ENCODE measurements at places on chromosomes 16 and 17. TPM values are rescaled to one million over a fixed set of nuclear protein-coding genes. Genes with fewer than 3 reads are reported as not detected.

DNA sequence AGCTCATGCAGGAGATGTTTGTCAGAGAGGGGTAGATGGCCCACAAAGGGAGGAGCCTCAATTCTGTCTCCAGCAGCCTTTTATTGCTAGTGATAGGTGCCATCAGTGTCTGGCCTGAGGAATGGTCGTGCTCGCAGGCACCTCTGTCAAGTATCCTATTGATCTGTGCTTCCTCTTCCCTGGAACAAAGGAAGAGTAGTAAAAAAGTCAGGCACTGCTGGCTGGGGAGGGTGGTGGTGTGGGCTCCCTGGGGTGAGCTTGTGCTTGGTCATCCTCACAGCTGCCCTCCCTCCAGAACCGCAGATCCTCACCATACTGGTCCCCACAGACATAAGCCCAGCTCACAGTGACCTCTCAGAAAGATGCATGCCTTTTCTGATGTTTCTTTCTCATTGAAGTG, 15.0 kb upstream of the SALL1 start:
- DNase-seq, result no peak

GRCh38 chr17:1124896-1125787, 54.6 kb downstream of the ABR start:
- DNase-seq, result no peak

GRCh38 chr16:88566158-88566557, 4.0 kb upstream of the ZC3H18 start:
- peak; percentile 33 for DNase-seq

DNA sequence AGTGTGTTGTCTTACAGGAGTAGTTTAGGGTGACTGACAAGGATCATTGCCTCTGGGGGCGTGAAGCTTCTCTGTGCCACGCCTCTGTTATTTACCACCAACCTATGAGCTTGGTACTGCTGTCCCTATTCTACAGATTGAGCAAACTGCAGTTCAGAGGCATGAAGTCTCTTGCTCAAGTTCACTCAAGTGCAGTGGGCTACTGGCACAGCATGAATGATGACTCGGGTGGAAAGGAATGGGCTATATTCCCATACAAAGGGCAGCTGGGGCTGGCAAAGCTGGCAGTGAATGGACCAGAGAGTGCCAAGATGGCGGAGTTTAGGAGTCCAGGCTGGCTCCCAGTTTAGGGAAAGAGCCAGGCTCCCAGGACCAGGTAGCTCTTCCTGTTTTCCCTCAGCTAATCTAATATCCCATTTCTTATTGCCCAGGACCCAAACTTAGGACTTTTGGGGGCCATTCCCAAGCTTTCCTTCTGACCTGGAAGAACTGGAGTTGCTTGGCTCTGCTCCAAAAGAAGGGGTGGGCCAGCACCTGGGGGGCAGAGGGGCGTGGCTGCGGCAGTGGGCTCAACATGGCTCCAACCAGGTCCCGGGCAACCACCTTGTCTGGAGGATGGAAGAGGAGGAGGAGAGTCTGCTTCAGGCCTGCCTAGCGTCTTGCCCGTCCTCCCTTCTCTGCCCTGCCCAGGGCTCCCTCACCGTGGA, 12.9 kb downstream of the PLK1 start:
- peak; percentile 35 for DNase-seq

- DNase-seq, result no peak
Measured at GRCh38 chr16:8716592-8716991, 42.2 kb downstream of the ABAT start.

The ACAP1 gene
- total RNA-seq, result 1.4 TPM

The SNRNP25 gene
- total RNA-seq, result 70.3 TPM

DNA sequence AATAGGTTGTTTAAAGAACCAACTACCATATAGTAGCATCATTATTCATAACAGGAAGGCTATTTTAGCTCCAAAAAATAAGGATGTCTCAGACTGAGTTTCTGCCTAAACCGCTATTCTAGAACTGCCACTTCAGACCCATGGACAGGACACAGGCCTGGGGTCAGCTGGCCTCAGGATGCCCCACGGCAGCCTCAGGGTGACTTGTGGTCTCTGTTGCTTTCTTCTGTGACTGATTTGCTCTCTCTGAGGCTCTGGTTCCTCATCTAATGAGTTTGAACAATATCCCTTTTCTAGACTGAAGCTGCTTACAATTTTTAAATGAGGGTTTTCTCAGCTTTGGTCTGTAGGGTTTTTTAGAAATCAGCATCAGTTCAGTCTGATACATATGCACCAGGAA, 31.8 kb upstream of the IRF8 start:
- no peak for DNase-seq

DNA sequence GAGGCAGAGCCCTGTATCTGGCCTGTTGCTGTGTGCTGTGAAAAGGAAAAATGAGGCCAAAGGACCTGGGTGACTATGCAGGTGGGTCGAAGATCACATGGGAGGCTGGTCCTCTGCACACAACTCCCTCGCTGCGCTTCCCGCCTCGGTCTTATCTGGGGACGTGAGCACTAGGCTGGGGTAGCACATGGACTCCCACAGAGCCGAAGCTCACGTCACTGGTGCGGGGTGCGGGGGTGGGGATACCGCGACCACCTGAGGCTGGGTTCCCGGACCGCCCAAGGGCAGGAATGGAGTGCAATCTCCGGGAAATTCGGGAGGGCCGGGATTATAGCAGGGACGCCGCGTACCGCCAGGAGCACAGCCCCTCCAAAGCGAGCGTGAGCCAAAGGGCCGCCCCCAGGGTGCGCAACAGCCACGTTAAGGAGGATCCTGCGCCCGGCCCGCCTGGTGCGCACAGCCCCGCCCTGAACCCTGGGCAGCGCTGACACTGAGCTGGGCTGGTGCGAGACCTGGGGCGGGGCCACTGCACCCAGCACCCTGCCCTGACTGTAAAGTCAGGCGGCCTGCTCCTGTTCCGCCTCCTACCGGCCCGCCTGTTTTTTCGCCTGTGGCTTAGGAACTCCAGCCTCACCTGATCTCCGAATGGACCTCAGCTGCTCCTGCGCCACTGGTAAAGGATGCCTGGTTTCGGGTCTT, 4.8 kb downstream of the MT1A start:
- peak; percentile 70 for DNase-seq

- DNase-seq, result no peak
Measured at GRCh38 chr16:17384471-17384870, 86.3 kb downstream of the XYLT1 start.

- DNase-seq, result no peak
Measured at GRCh38 chr17:7480089-7480384, 606 bp upstream of the ZBTB4 start.

- peak; percentile 73 for DNase-seq
Measured at GRCh38 chr17:42519546-42520491, 16.2 kb upstream of the NAGLU start.

DNA sequence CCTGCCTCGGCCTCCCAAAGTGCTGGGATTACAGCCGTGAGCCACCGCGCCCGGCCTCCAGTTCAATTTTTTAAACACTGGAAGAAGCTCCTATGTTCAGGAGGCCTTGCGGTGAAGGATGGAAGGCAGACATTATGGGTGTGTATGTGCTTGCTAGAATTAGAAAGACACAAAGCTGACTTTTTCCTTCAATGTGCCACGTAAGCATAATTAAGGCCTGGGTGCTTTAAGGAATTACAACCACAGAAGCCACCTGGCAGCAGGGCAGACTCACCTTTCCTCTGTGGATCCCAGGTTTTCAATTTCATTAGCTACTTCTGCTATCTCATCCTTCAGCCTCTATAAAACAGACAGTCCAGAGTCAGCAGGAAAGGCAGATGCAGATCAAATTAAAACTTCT, 74.2 kb downstream of the CYTH1 start:
- no peak for DNase-seq

- no peak for DNase-seq
Measured at GRCh38 chr17:68850749-68851510, 104.3 kb downstream of the ABCA8 start.

- peak; percentile 56 for DNase-seq
Measured at GRCh38 chr17:4199818-4200402, 56.9 kb downstream of the CYB5D2 start.

The GJC1 gene
- total RNA-seq, result 25.8 TPM

DNA sequence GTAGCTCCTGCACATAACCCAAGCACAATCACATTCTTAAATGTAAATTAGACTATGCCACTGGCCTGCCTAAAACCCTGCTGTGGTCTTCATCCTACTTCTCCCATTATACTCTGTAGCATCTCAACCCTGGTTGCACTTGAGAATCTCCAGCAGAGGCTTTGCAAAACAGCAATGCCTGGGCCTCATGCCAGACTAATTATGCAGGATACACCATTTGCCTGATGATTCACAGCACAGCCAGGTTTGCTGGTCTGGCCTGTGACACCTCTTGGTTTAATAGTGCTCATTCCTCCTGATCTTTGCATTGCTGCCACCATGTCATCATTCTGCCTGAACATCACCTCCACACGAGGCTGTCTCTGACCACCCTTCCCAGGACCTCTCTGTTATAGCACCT, 491.9 kb upstream of the TOM1L1 start:
- DNase-seq, result no peak

The TBC1D3C gene
- 4.0 TPM for total RNA-seq

- peak; percentile 77 for DNase-seq
Measured at GRCh38 chr17:69434164-69434579, 19.7 kb downstream of the MAP2K6 start.

DNA sequence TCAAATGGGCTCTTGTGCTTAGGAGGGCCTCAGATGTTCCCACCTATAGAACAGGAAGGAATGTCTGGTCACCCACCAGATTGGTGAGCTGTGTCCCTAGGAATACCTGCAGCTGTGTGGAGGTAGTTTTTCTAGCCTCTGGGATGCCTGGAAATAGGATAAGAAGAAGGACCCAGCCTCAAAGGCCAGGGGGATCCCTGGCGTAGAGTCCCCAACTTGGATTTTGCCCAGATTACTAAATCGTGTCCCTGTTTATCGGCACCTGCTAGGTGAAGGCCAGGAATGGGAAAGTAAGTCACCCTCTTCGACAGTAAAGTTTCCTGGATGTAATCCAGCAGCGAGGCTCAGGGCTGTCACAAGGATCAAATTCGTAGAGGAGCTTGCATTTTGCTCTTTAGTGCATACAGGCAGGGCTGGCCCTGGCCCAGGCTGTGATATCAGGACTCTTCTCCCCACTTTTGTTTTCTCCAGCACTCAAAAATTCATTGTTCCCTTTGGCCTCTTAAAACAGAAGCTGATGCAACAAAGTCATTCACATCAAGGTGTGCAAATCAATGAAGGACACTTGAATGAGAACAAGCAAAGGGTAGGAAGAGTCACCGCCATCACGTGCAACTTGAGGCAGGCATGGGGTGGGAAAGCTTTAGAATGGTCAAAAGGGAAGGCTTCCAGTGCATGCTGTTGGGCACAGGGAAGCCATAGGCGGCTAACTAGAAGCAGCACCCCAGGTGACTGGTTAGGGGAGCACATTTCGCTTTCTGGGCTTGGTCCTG, 7.5 kb downstream of the SLC13A2 start:
- DNase-seq, result no peak

The SLC35G6 gene
- not detected for total RNA-seq

The LRRC75A gene
- 23.1 TPM for total RNA-seq

- no peak for DNase-seq
Measured at GRCh38 chr17:7497228-7497627, 13.1 kb downstream of the POLR2A start.

DNA sequence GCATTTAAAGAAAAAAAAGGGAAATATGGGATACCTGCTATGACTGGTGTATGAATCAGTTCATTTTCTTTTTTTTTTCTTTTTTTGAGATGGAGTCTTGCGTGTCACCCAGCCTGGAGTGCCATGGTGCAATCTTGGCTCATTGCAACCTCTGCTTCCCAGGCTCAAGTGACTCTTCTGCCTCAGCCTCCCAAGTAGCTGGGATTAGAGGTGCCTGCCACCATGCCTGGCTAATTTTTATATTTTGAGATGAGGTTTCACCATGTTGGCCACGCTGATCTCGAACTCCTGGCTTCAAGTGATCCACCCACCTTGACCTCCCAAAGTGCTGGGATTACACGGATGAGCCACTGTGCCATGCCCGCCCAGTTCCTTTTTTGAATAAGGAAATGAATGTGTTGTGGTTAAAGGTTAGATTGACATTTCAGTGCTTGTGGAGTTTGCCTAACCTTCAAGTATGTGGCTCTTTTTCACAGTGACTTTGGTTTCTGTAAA, 7.7 kb downstream of the HAPSTR1 start:
- no peak for DNase-seq

- DNase-seq, result no peak
Measured at GRCh38 chr17:73654241-73654640, 10.0 kb upstream of the SDK2 start.

- no peak for DNase-seq
Measured at GRCh38 chr17:75913537-75914210, 9.0 kb upstream of the MRPL38 start.

DNA sequence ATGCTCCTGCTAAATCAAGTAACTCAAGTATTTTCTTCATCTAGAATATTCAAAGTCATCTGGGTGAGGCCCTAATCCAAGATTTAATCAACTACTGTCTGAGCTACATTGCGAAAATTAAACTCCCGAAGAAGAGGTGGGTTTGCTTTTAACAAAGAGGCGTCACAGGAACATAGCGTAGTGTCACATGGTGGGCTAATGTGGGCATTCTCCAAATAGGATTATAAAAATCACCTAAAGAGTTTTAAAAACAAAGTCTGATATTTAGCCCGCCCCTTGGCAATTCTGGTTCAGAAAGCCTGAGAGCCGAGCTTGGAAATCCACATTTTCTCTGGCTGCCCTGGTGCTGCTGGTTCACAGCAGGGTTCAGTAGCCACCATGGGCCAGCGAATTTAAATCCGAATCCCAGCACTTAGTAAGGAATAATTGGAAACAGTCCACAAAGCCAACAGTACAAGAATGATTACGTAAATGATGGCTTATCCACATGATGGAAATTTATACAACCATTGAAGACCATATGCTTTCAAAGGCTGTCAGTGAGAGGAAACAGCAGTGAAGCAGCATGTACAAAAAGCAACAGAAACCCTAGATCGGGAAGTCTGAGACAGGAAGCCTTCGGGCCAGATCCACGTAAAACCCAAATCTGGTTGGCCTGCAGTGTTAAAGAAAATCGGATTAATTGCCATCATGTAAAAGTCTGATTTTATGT, 8.8 kb downstream of the PMM2 start:
- DNase-seq, result no peak

The CTNS gene
- 21.1 TPM for total RNA-seq

DNA sequence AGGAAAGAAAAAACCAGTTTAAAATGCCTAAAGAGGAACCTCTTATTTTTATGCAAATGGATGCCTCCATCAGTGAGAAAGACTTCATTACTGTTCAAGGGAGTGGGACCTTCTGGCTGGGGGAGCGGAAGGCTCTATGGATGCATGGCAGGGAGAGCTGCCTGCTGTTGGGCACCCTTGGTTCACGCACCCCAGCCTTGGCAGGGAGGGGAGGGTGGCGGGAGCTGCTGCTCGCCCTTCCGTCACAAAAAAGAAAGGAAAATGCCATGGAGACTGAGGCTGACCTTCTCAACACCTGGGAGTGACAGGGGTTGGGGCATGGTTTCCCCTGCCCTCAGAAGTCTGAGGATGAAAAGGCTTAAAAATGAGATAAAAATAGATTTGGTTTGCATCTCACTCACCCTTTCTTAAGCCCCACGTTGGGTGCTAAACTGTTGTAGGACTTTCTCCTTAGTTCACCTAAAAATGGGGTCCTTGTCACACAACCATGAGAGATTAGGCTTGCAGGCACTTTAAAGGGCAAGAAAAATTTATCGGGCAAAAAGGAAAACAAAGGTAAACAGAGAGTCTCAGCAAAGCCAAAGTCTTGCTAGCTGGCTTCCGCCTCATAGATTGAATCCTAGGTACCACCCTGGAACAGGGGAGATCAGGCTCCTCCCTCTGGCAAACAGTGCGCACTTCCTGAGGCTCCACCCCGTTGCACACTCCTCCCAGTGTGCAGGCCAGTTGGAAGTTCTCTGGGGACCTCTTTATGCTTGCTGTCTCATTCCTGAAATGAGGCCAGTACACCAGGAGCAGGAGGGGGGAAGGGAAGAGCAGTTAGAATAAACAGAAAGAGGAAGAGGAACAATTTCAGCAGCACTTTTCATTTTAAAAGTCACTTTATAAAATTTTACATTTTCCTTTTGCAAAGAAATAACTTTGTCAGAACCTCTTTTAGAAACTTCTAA, 31.6 kb downstream of the PHKB start:
- DNase-seq, result no peak

Data from cardiac muscle cell (in vitro differentiated cells and primary cell).